ENCODE measurements at places on chromosomes 6 and 20. TPM values are rescaled to one million over a fixed set of nuclear protein-coding genes. Genes with fewer than 3 reads are reported as not detected.

- H3K4me3 ChIP-seq, result no peak overlapping the region
- no peaks in the 10 kb centered on the region for H3K36me3 ChIP-seq
- no peaks in the 10 kb centered on the region for H3K27me3 ChIP-seq
- H3K4me1 ChIP-seq, result no peaks in the 10 kb centered on the region
- H3K27ac ChIP-seq, result no peak overlapping the region
These were observed 491.4 kb downstream of the CBLN4 start for GRCh38 chr20:55513954-55514353.

DNA sequence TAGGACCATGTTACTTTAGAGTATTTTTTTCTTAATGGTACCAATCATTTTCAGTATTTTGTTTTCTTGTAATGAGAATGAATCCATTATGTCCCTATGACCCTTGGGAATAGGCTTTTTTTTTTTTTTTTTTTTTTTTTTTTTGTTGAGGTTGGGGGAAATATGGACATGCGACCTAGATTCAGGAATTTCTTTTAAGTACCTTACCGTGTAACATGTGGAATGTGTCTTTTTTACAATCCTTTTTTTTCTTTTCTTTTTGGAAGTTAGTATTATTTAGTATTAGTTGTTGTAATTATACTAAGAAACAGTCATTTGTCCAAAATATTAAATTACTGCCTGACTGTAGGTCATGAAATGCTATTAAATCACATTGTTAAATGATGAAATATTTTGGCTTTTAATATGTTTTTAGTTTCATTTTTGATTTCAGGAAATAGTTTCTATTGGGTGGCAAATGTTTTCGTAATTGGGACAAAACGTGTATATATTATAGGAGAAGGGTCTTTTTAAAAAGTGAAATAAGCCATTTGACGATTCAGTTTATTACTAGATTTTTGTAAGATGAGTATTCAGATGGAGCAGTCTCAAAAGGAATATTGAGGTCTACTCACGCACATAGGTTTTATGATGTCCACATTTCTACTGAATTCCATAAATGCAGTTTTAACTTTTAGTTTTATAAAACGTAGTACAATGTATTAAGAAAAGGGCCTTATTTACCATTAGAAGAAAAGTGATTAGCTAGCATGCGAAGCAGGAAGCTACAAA is 4.9 kb downstream of the ARID1B start:
- H3K4me1 ChIP-seq, result peaks cover 42% of the 10 kb centered on the region
- DNase-seq, result no peak
- H3K27me3 ChIP-seq, result no peaks in the 10 kb centered on the region

- H3K27me3 ChIP-seq, result no peaks in the 10 kb centered on the region
- no peaks in the 10 kb centered on the region for H3K36me3 ChIP-seq
- DNase-seq, result no peak
- H3K4me1 ChIP-seq, result no peaks in the 10 kb centered on the region
- no peak overlapping the region for H3K27ac ChIP-seq
These were observed 28.3 kb downstream of the DLL1 start for GRCh38 chr6:170262489-170263088.

GRCh38 chr6:1679688-1680068 is 70.0 kb downstream of the FOXC1 start:
- H3K36me3 ChIP-seq, result no peaks in the 10 kb centered on the region
- no peak overlapping the region for H3K27ac ChIP-seq
- no peaks in the 10 kb centered on the region for H3K4me1 ChIP-seq
- DNase-seq, result no peak
- no peak overlapping the region for H3K4me3 ChIP-seq
- no peaks in the 10 kb centered on the region for H3K27me3 ChIP-seq

- H3K27me3 ChIP-seq, result no peaks in the 10 kb centered on the region
- H3K4me1 ChIP-seq, result no peaks in the 10 kb centered on the region
- no peaks in the 10 kb centered on the region for H3K36me3 ChIP-seq
- no peak for DNase-seq
- no peak overlapping the region for H3K27ac ChIP-seq
- no peak overlapping the region for H3K4me3 ChIP-seq
These were observed 50.5 kb upstream of the DTNBP1 start for GRCh38 chr6:15713325-15713724.

DNA sequence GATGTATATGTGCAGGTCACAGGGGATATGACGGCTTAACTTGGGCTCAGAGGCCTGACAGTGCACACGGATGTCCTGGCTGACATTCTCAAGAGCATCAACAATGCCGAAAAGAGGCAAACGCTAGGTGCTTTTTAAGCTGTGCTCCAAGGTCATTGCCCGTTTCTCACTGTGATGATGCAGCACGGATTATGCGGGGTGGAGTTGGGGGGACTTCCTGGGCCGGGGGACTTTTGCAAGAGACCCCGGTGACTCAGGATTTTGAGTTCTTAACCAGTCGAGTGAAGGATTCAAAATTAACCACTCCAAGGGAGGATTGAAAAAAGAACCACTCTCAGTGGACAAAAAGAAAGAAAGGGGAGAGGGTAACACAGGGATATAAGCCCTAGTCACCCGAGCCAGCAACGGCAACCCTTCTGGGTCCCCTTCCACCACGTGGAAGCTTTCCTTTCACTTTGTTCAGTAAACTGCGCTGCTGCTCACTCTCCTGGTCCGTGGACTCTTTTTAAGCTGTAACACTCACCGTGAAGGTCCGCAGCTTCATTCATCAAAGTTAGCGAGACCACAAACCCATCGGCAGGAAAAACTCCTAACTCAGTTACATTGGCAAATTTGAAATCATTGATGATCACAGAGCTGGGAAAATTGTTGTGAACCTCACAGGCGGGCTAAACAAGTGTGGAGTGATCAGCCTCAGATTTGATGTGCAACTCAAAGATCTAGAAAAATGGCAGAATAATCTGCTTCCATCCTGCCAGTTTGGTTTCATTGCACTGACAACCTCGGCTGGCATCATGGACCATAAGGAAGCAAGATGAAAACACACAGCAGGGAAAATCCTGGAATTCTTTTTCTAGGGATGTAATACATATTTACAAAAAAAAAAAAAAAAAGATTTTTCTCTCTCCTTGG is 199.3 kb downstream of the ARID1B start:
- H3K4me1 ChIP-seq, result peaks cover 29% of the 10 kb centered on the region
- DNase-seq, result peak; percentile 37
- H3K36me3 ChIP-seq, result no peaks in the 10 kb centered on the region

DNA sequence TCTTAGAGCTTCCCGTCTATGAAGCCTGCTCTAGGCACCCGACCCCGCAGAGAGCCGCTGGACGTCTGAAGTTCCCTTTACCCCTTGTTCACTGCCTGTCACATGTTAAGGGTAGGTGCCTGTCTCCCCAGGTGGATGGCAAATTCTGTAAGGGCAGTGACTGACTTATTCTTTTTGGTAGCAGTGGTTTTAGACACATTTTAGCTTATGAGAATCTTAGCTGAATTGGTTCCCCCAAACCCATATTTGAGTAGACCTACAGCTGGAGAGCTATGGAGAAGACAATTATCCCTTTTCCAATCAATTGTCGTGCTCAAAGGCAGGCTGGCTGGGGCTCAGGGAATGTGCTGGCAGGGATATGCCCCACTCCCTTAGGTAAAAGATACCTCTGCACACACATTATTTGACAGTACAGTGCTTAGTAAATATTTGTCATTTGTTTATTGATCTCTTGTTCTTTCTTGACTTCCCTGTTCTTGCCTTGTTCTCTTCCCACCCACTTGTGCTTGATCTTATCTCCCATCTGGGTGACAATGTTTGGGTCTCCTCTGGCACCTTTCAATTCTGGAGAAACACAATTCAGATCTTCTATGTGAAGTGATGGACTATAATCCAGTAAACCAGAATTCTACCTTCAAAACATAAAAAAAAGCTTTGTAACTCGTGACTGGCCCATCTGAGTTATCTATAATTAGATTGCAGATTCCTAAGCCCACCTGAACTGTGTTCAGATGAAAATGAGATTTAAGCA is 114.3 kb upstream of the SLC2A12 start:
- no peak overlapping the region for H3K27ac ChIP-seq

GRCh38 chr6:109795994-109796555 is 105.0 kb downstream of the FIG4 start:
- DNase-seq, result no peak
- no peak overlapping the region for H3K27ac ChIP-seq
- no peaks in the 10 kb centered on the region for H3K27me3 ChIP-seq
- H3K4me3 ChIP-seq, result no peak overlapping the region

GTSF1L gene
- 1.1 TPM for total RNA-seq

FHL5 gene
- total RNA-seq, result not detected

All from CD4-positive, CD25-positive, alpha-beta regulatory T cell (primary cell).